Epithelial cell of esophagus (primary cell): ENCODE measurements at places on chromosomes 5 and 9.

DNA sequence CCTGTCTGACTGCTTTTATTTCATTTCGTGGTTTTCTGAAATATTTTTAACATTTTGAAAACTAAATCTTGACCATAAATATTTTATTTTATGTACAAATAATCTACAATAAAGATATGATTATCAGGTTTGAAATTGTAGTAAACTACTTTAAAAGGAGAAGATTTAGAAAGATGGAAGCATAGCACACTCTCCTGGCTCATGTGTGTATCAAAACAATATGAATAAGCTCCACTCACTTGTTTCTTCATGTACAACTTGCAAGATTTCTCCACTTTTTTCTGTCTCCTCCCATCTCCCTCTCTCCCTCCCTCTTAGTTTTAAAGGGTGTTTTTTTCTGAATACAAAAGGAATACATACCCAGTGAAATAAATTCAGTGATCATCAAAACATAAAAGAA, 15.4 kb upstream of the VPS13A start:
- peak; percentile 40 for DNase-seq

DNA sequence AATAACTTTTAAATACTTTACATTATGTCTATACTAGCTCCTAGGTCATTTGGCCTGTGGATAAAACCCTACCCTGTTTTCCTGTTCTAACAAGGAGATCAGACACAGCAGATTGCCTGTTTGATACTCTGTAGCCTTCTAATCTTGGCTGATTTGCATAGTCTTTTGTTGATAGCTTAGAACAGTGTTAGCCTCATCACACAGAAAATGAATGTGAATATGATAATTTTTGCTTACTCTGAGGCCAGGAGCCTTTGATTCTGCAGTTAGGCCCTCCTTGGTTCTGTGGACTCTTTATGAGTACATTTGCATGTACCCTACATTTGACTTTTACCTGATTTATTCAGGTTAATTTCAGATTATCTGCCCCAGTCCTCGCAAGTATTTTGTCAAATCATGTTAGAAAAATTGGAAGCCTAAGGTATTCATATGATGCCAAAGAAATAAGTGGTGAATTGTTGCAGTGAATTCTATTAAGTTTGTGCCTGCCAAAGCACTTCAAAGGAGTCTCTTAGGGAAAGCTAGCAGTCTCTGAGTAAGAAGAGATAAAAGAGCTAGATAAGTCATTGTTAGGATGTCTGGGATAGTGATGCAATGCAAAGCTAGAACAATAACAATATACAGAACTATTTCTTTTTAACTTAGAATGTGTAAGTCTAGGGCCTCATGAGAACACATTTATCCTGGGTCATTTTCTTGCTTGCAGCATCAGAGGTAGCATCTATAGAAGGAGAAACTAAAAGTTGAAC, 56.4 kb downstream of the SCAMP1 start:
- no peak for DNase-seq

- DNase-seq, result peak; percentile 36
Observed at GRCh38 chr9:78566948-78567675, 270.2 kb downstream of the PSAT1 start.

GRCh38 chr5:160040471-160040835, 31.5 kb downstream of the TTC1 start:
- DNase-seq, result no peak

DNA sequence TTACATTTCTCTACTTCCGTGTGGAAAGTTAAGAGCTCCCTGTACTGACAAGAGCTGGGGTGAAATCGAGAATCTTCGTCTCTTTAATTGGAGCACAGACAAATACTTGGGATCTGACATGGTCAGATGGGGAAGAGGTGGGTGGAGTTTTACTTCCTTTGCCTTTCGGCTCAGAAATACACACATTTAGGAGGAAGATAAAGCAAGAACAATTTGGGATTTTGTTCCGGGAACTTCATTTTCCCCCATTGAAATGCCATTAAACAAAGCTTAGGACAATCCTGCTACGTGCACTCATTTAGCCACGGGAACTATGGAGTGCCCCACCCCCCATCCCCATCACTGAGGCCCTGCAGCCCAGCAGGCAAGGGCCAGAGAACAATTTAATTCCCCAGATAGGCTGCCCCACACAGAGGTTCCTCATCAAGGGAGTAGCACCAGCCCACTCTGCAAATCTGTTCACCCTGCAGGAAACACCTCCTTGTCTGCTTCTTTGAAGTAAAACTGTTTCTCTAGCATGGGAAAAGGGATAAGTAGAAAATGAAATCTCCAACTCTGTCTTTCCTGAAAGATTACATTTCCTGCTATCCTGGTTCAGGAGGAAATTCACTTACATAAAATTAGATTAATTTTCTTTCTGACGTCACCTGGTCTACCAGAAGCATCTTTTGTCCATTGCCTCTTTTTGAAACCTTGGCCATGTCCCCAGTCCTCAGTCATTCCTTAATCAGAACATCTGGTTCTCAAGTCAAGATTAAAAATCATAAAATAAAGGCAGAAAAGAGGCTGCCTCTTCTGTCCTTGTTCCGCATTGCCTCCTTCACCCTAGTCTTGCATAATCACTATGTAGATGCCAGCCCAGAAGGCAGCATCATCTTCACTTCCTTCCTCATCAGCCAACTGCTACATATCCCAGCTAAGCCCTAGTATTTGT, 206.4 kb downstream of the ENC1 start:
- DNase-seq, result peak; percentile 37

DNA sequence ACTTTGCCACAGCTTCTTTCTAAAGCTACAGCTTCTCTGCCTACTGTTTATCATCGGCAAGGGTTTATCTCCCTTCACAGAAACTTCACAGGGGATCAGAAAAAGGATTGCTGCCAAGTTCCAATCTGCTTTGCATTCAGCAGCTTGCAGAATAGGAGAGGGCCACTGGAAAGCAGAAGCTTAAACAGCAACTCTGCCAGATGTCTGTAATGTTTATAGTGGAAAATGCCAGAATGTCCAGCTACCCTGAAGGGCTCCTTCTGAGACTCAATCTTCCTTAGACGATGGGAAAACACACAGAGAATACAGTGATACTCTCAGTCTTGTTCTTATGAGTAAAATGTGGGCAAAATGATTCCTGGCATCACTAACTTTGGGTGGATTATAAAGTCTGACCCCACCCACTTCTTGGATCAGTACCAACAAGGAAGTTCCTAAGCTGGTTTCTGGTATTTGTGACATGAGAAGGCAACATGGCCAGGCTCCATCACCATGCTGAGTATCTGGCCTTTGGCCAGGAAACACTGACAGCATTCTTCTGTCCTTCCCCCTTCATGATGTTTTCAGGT, 19.0 kb downstream of the STOM start:
- peak; percentile 83 for DNase-seq

- no peak for DNase-seq
Observed at GRCh38 chr5:161847447-161847846, 473 bp upstream of the GABRA1 start.

- no peak for DNase-seq
Observed at GRCh38 chr5:81629986-81630385, 120.9 kb downstream of the SSBP2 start.

GRCh38 chr9:72089451-72090130, 29.2 kb upstream of the C9orf57 start:
- DNase-seq, result peak; percentile 77

- DNase-seq, result no peak
Observed at GRCh38 chr5:158451993-158452672, 593.2 kb upstream of the CLINT1 start.

GRCh38 chr5:67502951-67503350, 306.4 kb upstream of the CD180 start:
- no peak for DNase-seq

GRCh38 chr5:60183881-60184280, 290.4 kb upstream of the PDE4D start:
- DNase-seq, result no peak

DNA sequence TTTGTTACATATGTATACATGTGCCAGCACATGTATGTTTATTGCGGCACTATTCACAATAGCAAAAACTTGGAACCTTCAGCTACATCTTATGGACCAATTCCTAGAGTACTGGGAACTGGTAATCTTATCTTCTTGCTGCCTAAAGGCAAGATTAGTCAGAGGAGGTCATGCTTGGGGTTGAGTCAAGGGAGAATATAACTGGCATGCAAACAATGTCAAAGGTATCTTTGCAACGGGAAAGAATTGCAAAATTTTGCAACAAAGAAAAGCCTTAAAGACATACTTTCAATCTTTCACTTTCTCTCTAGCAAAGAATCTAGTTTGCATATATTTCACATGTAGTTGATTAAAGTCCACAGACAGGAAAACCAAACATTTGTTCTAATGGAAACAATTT, 145.2 kb downstream of the EDIL3 start:
- peak; percentile 87 for DNase-seq

DNA sequence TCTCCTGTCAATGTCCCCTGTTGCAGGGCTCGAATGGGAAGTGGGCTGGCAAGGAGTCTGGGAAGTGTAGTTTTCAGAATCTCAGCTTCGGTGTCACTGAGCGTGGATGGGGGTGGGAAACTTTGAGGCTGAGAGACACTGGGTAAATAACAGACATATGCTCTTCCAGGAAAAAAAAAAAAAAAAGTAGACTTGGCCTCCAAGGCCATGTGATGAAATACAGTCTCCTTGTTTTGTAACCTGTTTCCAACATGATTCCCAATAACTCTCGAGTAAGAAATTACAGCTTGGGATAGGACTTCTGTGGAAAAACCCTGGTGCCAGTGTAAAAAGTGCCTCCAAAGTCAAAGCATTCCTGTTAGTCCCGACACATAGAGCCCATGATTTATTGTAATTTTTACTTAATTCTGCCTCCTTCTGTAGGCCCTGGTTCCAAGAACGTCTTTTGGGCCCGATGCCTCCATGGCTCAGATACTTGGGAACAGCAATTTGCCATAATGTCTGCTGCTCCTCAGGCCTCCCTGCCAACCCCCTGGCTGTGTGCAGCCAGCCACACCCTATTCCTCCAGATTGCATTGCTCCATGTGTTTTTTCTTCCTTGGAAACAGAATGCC, 119.5 kb upstream of the TNC start:
- no peak for DNase-seq

DNA sequence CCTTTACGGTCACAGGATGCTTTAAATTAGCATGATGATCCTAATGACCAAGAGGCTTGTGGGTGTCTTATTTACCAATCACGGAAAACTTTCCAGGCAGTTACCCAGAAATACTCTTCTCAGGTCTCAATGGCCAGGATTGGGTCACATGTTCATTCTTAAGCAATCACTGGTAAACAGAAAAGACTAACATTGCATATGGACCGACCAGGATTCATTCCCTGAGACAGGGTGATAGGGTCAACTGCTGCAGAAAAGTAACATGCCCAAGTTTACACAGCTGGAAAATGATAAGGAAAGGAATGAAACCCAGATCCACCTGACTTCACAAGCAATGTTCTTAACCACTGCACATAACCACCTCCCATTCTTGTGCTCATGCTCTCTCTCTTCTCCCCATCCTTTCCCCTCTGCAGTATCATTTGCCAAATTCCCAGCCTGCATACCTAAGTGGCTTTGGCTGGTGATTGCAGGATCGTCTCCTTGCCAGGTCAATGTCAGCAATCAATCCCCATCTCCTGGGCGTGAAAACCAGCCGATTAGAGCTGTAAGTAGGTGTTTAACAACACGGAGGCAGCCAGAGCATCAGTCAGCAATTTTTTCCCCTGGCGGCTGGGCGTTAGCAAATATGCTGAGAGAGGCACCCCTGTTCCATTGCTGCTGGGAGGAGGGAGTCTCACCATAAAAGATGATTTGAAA, 219.4 kb downstream of the NMUR2 start:
- DNase-seq, result no peak

- no peak for DNase-seq
Observed at GRCh38 chr5:170145462-170145861, 39.8 kb downstream of the FOXI1 start.

- no peak for DNase-seq
Observed at GRCh38 chr5:111720333-111720890, 36.6 kb downstream of the NREP start.

DNA sequence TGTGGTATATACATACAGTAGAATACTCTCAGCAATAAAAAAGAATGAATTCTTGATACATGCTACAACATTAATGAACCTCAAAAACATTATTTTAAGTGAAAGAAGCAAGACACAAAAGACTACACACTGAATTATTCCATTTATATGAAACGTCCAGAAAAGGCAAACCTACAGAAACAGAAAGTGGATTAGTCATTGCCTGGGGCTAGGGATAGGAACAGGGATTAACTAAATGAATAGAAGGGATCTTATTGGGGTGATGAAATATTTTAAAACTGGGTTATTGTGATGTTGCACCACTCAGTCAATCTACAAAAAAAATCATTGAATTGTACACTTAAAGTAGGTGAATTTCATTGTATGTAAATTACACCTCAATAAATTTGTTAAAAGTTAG, 326.7 kb downstream of the PIK3R1 start:
- peak; percentile 55 for DNase-seq
